Cardiac septum (tissue), 1 donor: ENCODE measurements at places on chromosomes 4 and X. TPM values are rescaled to one million over a fixed set of nuclear protein-coding genes. Genes with fewer than 3 reads are reported as not detected.

Gene HTN3
- total RNA-seq: not detected

Gene H2AZ1
- 49.5 TPM for total RNA-seq

Gene S100P
- total RNA-seq: 2.8 TPM

Gene NXF2B
- total RNA-seq: not detected

Gene GAB3
- 17.7 TPM for total RNA-seq

Gene EDA
- total RNA-seq: 5.9 TPM

DNA sequence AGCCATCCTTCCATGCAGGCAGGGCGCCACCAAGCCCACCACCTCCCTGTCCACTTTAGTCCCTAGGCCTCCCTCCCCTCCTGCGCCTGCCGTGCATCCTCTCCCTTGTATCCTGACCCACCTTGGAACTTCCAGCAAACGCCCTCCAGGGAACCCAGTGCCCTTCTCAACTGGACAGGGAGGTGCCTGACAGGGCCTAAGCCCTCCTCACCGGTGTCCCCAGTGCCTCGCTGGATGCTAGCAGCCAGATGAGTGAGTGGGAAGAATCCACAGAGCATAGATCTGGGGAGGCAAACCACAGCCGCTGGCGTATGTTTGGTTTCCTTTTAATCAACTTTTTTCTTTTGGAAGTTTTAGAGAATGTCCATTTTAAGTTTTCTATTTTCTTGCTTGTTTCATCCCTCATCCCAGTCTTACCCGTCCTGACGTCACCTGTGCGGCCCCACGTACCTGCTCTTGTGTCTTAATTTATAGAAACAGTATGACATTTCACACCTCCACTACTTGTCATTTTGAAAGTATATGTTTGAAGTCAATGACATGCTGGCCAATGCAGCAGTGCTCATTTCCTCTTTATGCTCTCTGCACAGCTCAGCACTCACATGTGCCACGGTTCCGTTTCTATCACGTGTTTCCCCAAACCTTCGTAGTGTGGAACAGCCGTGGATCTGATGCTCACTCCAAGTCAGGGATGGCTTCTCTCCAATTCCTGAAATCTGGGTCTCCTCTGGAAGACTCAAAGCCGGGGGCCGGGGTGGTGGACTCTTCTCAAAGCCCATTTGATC, 3.4 kb upstream of the HMX1 start:
- no peak for DNase-seq

DNA sequence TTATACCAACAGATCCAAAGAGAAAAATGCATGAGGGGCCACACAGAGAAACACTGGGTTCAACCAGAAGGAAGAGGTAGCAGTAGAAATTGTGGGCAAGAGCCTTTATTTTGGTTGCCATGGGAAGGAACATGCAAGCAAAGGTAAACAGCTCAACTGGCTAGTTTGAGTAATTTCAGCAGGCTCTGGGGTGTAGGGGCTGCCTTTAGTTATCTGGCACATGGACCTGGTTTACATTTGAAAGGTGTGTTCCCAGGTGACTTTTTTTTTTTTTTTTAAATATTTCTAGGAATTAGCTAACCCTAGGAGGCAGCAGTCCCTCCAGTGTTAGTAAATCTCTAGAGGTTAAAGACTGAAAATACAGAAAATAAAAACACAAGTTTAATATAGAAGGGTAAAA, 481.9 kb downstream of the ACTRT1 start:
- no peak for DNase-seq

DNA sequence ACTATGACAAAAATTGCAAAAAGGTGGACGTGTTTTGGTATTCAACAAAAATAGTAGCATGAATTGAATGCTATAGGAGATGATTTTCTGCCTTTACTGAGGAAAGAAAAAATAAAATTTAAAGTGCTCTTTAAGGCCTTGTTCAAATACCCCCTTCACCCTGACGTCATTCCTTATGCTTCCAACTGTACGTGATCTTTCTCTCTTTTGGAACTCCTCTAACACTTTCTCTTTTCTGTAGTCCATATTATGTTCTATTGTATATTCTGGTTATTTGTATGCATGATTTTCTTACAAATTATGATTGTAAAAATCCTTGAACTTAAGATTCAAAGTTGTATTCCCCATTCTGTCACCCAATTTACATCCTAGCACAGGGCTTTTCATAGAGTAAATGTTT, 100.5 kb downstream of the POU4F2 start:
- no peak for DNase-seq

- DNase-seq: no peak
Measured at GRCh38 chrX:2490634-2491033, 10.1 kb downstream of the DHRSX start.

DNA sequence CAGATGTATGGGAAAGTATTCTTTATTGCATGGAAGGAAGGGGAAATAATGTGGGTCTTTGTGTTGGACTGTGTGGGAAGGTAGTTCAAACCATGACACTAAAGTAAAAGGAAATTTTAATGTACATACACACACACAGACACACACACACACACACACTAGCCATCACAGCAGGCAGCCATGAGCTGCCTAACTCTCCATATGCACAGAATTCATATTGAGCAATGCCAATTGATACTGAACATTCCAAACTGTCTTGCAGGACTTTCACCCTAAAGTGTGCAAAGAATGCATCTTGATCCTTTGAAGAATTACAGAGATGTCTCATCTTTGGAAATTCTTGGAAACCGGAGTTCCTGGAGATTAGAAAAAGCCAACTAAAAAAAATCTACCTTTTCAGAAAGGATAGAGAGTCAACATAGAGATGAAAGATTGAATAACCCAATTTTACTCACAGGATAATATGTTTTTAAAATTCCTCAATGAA, 120.6 kb upstream of the MBNL3 start:
- DNase-seq: no peak

- DNase-seq: no peak
Measured at GRCh38 chr4:100833906-100834305, 316.1 kb upstream of the EMCN start.

DNA sequence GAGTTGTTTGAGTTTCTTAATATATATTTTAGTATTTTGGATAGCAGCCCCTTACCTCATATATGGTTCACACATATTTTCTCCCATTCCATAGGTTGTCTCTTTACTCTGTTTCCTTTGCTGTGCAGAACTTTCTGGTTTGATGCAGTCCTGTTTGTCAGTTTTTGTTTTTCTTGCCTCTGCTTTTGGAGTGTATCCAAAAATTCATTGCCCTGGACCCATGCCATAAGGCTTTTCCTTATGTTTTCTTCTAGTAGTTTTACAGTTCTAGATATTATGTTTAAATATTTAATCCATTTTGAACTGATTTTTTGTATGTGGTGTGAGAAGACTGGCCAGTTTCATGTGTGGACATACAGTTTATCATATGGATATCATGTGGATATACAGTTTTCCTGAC, 58.5 kb upstream of the NUDT6 start:
- no peak for DNase-seq
